ENCODE measurements at places on chromosomes 11 and 22.

DNA sequence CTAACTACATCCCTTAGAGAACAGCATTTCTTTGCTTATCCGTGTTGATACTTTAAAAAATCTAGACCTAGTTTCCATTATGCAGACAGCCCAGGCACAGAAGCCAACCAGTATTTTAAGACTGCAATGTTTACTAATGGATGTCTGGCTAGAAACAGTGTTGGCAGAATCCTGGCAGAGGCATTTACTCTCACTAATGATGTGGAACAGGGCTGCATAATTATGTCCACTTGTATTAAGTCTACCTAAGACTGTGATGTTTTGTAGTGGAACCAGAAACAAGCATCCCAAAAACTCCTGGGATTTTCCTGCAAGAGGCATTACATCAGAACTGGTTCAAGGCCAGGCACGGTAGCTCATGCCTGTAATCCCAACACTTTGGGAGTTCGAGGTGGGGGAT, 50.2 kb upstream of the PICALM start:
- DNase-seq: no peak

DNA sequence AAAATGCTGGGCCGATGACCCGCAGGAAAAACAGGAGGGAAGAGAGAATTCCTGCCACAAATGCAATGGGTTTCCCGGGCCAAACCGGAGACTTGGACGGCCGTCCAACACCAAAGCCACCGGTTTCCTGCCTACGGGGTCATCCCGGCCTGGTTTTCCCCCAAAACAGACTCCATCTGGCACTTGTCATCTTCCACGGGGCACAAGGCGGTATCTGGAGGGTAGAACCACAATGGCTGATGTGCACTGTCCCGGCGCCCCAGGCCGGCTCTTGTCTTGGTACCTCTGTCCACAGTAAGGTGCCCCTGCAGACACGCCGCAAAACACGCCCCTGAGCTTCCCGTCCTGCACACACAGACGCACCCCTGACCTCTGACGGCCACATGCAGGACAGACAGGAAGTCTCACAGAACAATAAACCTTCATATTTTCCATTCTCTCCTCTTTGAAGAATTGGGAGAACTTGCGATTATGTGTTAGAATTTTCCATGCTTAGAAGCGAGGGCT, 20.1 kb downstream of the CELSR1 start:
- DNase-seq: no peak

- no peak for DNase-seq
Measured at GRCh38 chr11:32411942-32412615, 23.3 kb downstream of the WT1 start.

DNA sequence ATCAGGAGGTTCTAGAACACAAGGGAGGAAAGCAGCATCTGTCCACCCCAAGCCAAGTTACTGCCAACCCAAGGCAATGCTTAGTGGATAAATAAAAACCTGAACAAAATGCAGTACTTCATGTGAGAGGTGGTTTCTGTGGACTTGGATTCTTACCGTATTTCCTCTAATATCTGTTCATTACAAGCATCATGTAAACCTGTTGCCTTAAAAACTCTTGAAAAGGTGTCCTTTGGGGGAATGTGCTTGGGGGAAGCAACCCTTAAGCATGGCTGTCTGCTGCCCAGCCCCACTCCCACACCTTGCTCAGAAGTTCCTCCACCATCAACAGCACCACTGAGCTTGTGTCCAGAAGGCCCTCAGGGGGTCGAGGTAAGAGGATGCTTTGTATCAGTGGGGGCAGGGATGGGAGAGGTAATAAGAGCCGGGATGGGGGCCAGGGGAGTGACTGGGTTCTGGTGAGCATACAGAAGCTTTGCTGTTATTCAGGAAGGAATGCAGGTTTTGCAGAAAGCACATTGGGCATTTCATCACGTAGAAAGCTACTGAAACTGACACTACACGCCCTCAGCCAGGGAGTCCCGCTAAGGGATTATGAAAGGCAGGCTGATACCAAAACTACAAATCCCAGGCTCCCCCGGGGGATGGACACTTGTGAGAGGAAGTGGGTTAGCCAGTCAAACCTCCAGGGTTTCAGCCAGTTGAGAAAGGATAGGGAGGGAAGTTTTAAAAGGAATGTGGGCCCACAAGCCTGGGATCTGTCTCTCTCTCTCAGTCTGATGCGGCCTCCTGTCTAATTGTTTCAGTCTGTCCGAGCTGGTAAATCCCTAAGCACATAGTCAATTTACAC, 52.0 kb downstream of the KCNJ1 start:
- no peak for DNase-seq

DNA sequence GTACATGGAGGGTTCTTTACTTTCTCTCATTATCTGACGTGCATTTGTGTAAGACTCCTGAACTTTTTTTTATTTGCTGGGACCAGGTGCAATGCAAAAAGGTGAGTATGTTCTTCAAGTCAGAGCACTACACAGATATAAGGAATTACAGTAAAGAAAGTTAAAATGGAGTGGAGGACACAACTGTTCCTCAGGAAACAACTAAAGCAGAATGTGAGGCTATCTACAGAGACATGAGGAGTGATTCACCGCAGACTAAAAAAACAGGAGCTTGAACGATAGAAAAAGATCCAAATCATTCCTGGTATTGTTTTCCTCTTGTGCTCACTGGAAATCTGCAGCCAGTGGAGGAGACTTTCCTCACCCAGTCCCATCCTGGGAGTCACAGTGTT, 106.2 kb downstream of the ABTB2 start:
- no peak for DNase-seq

DNA sequence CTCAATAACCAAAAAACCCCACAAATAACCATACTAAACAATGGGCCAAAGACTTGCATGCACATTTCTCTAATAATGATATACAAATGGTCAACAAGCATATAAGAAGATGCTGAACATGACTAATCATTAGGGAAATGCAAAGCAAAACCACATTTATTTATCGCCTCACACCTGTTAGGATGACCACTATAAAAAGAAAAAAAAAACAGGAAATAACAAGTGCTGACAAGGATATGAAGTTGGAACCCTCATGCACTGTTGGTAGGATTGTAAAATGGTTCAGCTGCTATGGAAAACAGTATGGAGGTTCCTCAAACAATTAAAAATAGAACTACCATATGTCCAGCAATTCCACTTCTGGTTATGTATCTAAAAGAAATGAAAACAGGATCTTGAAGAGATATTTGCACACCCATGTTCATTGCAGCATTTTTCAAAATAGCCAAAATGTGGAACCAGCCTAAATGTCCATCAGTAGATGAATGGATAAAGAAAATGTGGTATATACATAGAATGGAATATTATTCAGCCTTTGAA, 66.2 kb downstream of the AMBRA1 start:
- DNase-seq: no peak

- DNase-seq: no peak
Measured at GRCh38 chr11:131685906-131686305, 315.5 kb downstream of the NTM start.

DNA sequence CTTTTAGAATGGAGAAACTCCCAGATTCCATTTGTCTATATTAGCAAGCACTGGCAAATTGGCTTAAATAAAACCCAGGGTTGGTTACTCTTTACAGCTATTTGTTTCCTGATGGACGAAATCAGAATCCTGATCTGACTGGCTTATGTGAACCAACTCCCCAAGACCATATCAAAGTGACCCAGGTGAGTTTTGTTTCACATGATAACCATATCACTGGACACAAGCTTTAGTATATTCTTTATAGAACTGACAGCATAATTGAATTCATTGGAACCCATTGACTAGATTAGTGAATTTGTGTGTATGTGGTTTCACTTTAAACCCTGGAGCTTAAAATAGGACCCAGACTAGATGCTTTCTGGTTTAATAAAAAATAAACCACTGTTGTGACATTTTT, 39.3 kb downstream of the MCAM start:
- no peak for DNase-seq

- DNase-seq: no peak
Measured at GRCh38 chr11:62338218-62338617, 970 bp downstream of the ASRGL1 start.

DNA sequence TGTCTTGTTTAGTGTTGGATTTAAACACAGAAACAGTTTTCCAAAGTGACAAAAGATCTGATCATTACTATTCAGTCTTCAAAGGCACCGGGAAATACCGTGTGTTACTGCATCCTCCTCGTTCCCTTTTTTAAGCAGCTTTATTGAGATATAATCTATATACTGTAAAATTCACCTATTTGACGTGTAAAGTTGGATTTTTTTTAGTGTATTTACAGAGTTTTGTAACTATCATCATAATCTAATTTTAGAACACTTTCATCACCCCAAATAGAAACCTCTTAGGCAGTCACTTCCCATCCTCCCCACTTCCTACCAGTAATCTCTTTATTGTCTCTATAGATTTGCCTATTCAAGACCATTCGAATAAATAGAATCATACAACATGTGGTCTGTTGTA, 1.4 kb downstream of the ANO5 start:
- DNase-seq: no peak

- DNase-seq: no peak
Measured at GRCh38 chr22:24992946-24993345, 40.4 kb downstream of the KIAA1671 start.

DNA sequence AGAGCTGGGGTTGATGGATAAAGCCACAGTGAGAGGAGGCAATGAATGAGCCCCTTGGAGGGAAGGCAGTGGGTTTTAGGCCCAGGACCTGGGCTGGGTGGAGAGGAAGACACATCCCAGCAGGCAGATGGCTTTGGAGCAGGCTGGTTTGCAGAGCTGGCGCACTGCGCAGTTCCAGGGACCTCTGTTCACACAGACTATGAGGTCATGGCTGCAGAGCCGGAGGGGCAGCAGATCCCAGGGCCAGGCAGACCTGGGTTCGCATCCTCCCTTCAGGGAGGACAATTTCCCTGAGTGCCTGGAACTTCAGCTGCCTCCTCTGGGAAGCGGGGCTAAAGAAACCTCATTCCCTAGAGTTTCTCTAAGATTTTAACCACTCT, 28.2 kb upstream of the DGKZ start:
- peak; percentile 62 for DNase-seq

DNA sequence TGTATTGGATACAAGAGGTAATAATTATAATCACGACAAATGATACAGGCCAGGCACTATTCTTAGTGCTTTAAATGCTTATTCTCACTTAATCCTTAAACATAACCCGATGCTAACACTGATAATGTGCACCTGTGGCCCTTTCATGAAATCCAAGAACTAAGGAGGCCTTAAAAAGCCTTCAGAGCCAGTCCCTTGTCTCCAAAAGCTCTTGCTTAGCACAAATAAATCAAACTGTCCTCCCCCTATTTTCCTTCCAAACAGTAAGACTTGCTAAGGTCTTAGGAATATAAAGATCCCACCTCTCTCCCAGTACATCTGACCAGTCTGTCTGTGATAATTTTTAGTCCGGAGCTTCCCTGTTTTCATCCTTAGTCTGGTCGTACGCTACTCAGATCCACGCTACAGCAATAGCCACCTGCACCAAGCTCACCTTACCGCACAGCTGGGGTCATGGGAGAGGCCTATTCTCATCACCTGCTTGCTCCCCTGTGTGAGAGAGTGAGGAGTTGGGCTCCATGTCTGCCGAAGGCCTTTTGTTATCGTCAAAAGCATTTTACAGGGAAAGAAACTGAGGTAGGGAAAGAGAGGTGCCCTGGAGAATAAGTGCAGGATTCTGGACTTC, 16.9 kb downstream of the FXYD6 start:
- DNase-seq: no peak

DNA sequence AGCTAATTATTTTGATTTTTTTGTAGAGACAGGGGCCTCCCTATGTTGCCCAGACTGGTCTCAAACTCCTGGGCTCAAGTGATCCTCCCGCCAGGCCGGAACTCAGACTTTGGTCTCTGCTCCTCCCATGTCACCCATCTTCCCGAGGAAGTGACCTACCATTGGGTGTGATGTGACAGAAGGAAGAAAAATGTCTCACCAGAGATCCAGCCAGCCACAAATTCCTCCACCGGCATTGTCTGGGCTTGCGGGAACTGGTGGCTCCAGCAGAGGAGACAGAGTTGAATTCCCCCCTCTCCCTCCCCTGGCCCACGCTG, 772 bp downstream of the SLC25A45 start:
- no peak for DNase-seq

Measured in activated CD8-positive, alpha-beta memory T cell treated with anti-CD3 and anti-CD28 coated beads for 24 hours (primary cell).